ENCODE measurements at places on chromosomes 4 and X.
A peak's percentile ranks its signal among the peaks of the same experiment; 100 is the strongest.

GRCh38 chr4:37236165-37236564 lies 8.4 kb upstream of the NWD2 start:
- no peak for DNase-seq

GRCh38 chr4:10706236-10706635 lies 21.7 kb upstream of the CLNK start:
- peak; percentile 32 for DNase-seq

GRCh38 chrX:10401239-10401638 lies 219.1 kb downstream of the MID1 start:
- no peak for DNase-seq

DNA sequence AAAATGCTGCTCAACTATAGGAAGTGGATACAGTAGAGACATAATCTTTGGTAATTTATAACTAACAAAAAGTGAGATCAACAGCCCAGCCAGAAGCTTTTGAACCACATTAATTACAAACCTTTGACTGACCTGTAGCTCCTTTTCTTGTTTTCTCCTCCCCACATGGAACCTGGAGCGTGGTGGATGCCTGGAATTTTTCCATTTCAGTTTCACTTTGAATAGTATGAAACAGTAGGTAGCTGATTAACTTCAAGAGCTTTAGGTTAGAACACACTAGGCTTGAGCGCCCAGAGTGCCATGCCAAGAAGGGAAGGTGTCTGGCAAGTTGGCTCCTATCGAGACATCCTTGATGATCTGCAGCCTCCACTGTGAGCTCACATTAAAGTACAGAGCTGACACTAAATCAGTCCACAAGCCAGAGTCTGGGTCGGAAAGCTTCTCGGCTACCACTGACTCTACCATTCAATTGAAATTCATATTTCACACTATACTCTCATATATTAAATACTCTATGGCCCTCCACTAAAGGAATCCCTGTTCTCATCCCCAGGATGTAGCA lies 143.4 kb downstream of the GLRA2 start:
- no peak for DNase-seq

DNA sequence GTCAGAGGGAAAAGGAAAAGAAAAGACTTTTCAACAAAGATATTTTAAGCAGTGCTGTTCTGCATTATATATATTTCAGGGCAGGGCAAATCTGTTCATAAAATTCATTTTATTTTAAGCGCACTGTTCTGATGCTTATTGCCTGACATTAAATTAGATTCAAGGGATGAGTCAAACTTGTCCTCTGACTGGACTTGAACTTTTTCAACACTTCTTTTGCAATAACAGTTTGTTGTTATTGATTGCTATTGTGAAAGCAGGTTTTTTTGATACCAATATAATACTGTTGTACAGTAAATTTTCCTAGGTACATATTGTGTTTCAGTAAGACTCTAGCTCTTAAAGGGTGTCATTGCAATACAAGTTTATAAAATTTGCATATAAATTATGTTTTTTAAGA lies 481.3 kb downstream of the NAF1 start:
- no peak for DNase-seq

- DNase-seq = peak; percentile 79
Observed at GRCh38 chr4:4289941-4290850, at the start of the genes LYAR and ZBTB49. Gene LYAR, minus strand, starts transcription at chr4:4290154. Its CDS starts 6,412 bp downstream, at chr4:4283742. Gene ZBTB49, plus strand, starts transcription at chr4:4290251. Its CDS starts 9,695 bp downstream, at chr4:4299946.

DNA sequence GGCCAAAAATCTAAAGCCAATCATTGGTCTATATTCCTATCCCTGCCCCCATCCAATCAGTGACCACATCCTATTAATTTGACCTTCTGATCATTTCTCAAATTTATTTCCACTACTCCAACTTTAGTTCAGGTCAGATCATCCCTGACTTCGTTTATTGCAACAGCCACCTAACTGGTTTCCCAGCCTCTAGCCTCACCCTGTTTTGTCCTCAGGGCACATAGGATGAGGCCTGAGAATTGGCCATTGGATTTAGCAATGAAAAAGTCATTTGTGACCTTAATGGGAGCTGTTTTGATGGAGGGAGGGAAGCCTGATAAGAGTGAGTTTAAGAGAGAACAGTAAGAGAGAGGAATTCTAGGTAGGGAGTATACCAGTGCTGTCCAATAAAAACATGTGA lies 155.0 kb downstream of the AMMECR1 start:
- no peak for DNase-seq

GRCh38 chr4:16026160-16026761 lies 57.6 kb downstream of the PROM1 start:
- DNase-seq = peak; percentile 60

- DNase-seq = no peak
Observed at GRCh38 chr4:169009286-169010124, 550 bp downstream of the CBR4 start.

- DNase-seq = no peak
Observed at GRCh38 chr4:184641022-184641421, 8.2 kb downstream of the CASP3 start.

DNA sequence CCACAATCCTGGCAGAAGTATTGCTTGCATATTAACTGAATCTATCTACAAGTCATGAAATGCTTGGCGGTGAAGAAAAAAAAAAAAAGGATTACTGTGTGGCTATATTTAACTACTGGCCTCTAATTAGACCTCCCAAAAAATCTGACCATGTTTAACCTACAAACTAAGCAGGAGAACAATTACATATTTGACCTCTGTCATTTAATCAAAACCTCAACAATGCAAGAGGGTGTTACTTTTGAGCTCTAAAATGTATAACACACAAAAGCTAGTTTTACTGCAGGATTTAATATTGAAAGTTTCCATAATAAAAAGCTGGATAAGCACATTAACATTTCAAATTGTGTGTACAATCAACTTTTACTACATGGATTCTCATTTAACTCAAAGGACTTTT lies 1.5 kb downstream of the ITM2A start:
- DNase-seq = no peak

- peak; percentile 53 for DNase-seq
Observed at GRCh38 chr4:113057891-113058290, 8.4 kb downstream of the ANK2 start.

GRCh38 chrX:98480606-98481005 lies 1596.9 kb downstream of the RPA4 start:
- DNase-seq = no peak

DNA sequence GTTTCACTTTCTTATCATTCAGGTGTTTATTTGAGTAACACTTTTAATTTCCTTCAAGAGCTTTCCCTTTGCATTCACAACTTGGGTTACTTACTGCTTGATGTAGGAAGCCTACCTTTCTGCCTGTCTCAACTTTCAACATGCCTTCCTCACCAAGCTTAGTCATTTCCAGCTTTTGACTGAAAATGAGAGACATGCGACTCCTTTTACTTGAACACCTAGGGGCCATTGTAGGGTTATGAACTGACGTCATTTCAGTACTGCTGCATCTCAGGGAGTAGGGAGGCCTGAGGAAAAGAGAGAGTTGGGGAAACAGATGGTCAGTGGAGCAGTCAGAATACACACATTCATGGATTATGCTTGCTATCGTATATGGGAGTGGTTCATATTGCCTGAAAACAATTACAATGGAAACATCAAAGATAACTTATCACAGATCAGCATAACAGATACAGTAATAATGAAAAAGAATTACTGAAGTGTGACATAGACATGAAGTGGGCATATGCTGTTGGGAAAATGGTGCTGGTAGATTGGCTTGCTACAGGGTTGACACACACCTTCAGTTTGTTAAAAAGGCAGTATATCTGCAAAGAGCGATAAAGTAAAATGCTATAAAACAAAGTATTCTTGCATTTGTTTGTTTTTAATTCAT lies 25.7 kb downstream of the USP53 start:
- no peak for DNase-seq

GRCh38 chr4:38390969-38391545 lies 272.9 kb upstream of the KLF3 start:
- DNase-seq = no peak

DNA sequence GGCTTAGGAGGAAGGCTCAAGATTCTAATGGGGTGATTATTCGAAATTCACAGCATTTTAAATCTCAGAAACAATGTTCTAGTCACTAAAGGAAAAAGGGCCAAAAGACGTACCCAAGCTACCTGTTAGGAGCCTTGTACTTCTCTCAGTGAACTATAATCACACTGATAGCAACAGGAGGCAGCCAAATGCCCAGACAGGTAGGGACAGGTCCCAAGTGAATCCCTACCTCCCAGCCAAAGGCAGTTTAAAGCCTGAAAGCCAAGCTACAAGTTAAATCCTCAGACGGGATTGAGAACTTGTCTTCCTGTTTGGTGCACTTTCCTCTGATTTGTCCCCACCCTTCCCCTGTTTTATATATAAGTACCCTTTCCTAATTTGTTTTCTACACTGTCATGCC lies 24.3 kb upstream of the HHIP start:
- no peak for DNase-seq

All from astrocyte of the cerebellum (primary cell).